ENCODE measurements at places on chromosomes 7 and 10.

DNA sequence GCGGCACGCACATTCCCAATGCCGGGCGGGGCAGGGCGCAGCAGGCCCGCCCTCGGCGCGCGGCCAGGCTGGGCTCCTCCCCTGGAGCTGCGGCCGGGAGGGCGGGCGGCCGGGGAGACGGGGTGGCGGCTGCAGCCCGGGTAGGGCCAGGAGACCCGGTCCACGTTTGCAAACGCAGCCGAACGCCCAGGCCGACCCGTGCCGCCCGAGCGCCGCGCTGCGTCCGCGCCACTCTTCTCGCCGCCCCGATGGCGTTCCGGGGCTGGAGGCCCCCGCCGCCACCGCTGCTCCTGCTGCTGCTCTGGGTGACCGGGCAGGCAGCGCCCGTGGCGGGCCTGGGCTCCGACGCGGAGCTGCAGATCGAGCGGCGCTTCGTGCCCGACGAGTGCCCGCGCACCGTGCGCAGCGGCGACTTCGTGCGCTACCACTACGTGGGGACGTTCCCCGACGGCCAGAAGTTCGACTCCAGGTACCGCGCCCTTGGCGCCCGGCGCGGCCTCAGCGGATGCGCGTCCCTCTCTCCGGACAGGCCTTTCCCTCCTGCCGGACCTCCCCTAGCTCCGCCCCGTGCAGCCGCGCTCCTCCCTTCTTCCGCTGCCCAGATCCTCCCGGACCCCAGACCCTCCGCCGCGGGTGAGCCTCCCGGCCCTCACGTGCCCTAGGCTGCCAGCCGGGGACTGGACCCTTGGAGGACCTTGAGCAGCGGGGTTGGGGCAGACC, at the start of gene FKBP9:
Gene FKBP9, plus strand, starts transcription at position 115 of the 720 bp plus-strand sequence. Its CDS starts 134 bp downstream, at position 249.
- peak; percentile 70 for DNase-seq

DNA sequence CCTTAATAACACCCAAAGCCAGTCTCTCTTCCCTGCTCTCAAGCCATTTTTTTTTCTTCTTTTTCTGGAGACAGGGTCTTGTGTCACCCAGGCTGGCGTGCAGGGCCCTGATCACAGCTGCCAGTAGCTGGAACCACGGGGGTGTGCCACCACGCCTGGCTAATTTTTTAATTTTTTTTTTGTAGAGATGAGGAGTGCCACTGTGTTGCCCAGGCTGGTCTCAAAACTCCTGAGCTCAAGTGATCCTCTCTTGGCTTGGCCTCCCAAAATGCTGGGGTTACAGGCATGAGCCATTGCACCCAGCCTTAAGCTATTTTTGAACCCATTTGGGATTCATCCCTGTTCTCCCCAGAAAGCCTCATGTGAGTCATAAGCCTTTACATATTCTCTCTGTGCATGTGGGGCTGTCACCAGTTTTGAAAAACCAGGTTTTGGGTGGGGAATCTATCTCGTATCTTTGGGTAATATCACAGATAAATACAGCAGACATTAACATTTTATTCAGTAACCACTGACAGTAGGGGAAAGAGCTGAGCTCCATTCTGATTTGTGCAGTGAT, 15.5 kb downstream of the ZNF487 start:
- DNase-seq, result no peak

DNA sequence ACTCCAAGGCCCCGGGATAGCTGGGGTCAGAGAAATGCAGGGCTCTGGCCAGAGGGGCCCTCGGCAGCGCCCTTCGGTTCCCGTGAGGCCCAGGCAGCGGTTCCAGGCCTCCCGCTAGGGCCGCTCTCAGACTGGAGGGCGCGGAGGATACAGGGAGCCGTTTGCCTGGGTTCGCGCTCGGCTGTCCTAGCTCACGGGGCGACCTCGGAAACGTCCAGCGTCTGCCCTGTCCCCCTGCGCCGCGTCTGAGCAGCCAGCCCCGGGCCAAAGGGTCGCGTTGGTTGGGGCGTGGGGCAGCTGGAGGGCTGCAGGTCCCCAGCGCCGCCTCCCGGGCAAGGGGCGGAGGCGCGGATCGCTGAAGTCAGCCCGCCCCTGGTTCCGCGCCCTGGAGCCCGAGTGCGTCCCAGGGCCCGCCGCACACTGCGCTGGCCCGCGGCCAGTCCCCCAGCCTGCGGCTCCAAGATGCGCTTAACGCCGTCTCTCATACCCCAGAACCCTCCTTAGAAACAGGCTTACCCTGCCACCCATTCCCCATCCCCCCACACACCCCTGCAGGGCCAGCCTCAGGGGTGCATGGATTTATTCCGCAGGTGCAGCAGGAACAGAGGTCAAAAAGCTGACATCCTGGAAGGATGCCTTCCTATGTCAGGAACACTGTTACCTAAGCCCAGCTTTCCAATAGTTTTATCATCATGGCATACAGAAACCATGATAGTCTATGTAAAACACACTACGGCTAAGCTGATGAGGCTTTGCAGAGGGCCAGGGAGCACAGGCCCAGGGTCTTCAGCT, 22.1 kb upstream of the OPN4 start:
- DNase-seq, result peak; percentile 44

DNA sequence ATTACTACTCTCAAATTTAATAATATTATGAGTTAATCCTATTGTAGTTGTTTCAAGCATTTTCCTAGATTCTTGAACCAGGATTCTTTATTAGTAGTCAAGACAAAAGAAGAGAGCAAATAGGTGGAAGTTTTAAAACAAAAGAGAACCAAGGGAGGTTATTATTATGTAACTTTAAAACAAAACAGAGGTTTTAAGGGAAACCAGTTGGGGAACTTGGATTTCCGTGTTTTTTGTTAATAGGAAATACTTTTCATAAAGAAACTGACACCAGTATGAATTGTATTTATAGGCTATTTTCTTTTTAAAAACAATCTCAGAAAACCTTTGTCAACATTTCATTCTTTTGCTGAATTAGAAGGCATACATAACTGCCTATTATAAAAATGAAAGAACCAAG, 183.9 kb downstream of the WNT2 start:
- no peak for DNase-seq

DNA sequence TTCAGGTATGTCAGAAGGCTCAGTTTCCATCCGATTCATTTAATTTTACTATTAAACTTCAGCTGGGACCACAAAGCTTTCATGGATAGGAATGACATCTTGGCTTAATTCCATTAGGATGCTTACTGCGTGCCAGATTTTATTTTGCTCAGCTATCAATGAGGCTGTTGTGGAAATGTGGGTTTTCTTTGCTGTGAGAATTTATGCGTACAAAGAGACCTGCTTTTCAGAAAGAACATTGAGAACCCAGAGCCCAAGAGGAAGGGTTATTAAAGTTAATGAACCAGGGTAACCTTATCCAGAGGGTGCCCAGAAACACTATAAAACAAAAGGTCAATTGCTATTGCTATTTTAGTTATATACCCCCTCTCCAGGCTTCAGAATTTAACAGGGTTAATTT, 98.3 kb downstream of the MKLN1 start:
- DNase-seq, result no peak

- DNase-seq, result no peak
Measured at GRCh38 chr7:46318276-46318675, 397.2 kb upstream of the IGFBP3 start.

DNA sequence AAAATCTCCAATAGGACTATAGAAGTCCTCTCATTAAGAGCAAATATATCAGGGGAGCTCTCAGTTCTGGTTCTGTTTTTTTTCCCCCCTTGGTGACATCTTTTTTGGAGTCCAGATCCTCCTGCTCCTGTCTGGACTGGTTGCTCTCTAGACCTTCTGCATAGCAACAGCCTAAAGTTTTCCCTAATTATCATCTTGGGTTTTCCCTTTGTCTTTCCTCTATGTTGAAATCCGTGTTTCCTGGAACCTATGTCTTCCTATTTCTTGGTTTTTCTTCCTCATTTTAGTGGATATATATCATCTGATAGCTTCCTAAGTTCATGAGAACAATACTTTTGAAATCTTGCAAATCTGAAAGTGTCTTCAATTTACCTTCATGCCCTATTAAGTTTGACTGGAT, 29.7 kb upstream of the MTERF1 start:
- no peak for DNase-seq

- no peak for DNase-seq
Measured at GRCh38 chr7:39750253-39751077, 127.1 kb downstream of the RALA start.

DNA sequence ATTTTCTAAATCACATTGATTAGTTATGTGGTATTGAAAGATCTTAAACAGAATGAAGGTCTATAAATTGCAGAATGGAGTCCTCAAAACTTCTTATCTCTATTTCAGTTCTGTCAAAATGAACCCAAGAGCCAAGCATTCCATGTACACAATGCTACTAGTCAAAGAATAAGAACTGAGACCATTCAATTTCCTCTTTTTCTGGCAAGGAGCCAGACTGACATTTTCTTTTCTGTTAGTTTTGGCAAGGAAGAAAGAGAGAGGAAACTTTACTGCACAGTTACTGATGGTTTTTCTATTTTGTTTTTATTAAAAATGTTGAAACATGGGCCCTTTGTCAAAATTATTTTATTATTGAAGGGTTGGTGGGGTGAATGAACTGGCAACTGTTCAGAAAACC, 181.8 kb upstream of the FERD3L start:
- no peak for DNase-seq

DNA sequence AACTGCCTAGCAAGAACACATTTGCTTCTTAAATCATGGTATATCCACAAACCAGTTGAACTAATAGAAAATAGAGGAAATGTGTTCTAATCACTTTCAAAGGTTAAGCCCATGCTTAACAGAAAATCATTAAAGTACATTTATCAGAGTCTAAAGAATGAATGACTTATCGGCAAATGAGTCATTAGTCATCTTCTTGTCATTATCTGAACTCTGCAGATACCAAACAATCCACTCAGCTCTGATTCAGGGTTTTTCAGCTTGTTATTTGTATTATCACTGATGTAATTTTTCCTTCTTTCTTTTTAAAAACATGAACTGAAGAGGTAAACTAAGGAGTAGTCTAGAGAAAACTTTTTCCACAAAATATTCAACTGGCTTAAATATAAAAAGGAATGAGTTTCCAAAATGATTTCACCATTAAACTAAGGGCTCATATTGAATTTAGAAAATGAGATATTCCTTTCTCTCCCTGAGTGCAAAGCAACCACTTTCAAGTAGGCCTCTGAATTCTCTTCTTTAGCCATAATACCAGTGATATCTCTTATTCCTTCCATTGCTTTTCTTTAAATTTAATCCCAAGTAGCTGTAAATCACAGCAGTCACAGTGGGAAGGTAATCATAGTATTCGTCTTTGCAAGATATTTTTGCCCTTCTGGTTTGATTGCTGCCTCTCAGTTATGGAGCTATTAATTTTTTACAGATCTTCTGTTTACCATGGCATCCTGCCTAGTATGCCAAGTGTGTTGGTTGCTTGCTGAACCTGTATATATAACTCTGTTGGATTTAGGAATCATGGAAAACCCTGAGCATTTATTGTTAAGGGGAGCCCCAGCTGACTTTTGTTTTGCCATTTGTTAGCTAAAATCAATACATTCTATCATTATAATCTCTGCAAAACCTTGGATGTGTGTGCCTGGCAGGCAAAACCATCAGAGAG, 125.1 kb downstream of the THSD7A start:
- DNase-seq, result no peak

GRCh38 chr10:68135922-68136792, 26.9 kb downstream of the MYPN start:
- DNase-seq, result no peak

DNA sequence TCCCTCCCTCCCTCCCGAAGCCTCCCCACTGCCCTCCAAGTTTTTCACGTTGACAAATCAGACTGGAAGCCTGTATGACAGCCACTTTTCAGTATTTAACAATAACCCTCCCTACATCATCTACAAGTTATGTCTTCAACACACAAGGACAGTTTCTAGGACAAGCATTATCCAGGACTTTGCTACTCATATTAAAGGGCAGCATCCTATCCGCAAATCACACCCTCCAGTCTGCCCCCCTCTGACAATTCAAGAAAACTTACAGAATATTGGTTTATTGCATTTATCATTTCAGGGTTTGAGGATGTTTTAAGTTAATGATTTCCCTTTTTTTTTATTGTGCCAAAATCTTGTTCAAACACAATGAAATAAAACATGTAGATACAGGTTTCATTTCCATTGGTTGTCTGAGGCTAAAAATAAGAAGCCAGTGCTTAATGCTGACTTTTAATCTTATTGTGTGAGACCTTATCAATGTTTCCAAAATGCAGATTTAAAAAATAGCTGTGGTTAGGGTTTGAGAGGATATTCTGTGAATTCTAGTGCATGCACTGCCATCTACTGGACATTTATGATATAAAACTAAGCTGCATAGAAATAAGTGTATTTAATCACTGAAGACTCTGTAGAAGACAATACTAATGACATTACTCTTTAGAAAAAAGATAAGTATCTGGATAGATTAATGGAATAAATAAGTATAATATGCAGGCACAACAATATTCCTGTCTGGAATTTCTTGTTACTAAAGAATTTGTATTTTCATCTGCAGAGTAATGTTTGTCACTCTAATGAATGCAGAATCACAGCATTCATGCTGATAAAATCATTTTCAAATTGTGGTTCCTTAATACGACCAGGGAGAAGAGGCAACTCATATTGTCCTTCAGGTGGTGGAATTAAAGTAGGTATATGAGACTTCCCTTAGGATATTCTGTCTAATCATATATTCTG, 64.1 kb downstream of the CAV1 start:
- peak; percentile 31 for DNase-seq

DNA sequence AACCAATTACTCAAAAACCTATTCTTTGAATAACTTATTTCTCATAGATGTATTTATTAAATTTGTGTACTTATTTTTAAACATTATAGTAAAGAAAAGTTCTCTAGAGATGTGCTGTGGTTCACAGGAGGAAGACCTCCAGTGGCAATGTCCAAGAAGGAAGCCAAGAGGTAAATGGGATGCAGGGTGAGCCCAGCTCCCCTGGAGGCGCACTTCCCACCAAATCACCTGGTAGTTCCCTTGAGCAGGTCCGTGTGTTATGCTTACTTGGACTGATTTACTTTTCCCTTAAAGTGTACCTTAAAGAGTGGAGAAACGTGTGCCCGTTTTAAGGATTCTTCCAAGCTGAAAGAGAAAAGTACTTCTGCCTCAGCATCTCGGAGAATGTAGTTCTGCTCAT, 55.3 kb downstream of the PAXIP1 start:
- DNase-seq, result no peak

Measured in NCI-H510A treated with DMSO at 0.1 percent for 48 hours (cell line).